ENCODE measurements at places on chromosomes 2 and 18.

GRCh38 chr2:5983511-5984272 lies 291.5 kb downstream of the SOX11 start:
- no peak for DNase-seq

- no peak for DNase-seq
These were observed 94.6 kb downstream of the NYAP2 start for GRCh38 chr2:225494100-225494459.

DNA sequence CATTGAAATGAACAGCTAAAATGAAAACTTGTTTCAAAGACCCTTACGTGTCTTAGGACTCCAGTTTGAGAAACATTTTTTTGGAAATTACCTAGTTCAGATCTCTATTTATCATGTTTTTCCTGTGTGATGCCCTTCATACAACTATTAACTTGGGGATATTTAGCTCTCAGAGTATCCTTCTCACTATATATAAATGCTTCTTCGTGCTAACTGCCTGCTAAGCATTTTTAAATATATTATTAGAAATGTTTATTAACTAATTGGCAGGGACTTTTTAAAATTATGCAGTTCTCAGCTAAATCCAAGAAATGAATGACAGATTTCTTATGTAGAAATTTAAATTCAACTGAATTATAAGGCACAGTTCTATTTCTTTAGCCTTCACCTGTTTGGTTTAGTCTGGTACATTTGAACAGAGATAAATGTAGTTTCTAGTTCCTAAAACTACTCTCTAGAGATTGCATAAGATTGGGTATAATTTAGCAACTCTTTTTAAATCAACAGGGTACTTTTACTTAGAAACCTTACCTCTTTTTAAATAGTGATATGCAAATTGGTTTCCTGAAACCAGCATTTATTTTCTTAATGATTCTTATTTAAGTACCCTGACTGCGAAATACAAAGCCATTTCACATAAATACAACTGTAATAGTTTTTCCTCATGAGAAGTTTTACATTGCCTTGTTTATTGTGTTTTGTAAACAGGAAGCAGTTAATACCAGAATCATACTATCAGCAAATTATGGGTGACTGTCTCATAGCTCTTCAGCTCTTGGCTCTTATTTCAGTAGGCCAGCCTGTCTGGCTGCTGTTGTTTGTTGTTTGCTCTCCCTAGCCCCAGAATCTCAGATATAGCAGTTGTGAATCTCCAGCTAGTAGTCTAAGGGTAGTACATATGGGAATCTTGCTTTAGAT lies 140.7 kb downstream of the PTRHD1 start:
- no peak for DNase-seq

DNA sequence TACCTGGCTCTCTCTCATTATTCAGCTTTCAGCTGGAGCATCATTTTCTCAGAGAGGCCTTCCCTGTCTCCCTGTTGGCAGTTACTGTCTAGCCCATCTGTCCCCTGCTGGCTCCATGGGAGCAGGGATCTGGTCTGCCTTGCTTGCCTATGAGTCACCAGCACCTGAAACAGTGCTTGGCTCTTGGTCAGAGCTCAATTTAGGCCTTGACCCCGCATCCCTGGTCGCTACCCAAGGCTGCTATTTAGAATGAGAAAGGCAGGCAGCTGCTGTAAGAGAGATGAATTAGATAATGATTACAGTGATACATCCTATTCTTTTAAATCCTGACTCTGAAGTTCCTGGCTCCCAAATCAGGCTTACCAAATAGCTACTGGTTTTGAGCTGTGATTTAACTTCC lies 32.9 kb downstream of the KCNE4 start:
- DNase-seq: no peak
